EH (cell line): ENCODE measurements at places on chromosomes 4 and X.
A peak's percentile ranks its signal among the peaks of the same experiment; 100 is the strongest.

DNA sequence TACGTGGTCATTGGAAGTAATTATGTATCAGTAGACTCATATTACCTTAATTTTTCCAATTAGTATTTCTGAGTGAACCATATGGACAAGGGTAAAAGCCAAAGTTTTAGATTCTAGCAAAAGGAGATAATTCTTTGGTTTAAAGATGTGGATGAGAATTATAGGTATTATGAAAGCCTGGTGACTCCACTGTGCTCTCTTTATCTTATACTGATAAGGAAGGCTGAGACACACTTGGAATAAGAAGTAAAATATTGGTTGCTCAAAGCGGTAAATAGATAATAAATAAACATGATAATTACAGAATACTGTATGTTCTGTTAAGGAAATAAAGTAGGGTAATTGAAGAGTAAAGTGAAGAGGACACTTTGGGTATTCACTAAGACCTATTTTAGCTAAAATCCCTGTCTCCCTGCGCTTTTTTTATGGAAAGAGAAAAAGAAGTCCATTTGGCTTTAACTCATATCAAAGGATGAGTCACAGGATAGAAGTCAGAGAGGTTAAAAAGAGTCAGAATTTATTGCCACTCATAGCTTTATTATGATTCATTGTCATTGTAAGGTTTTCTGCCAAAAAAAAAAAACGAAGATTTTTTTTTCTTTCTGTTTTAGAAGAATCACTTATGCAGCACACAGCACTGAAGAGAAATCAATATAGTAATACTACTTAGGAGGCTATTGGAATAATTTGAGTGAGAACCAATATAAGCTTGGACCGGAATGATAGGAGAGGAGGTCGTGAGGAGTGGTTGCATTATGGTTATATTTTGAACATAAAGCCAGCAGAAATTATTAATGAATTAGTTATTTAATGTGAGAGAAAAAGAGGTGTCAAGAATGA lies 2463.1 kb downstream of the ARAP2 start:
- DNase-seq, result peak; percentile 82

GRCh38 chr4:110663206-110663605 lies 40.3 kb upstream of the PITX2 start:
- DNase-seq, result no peak

DNA sequence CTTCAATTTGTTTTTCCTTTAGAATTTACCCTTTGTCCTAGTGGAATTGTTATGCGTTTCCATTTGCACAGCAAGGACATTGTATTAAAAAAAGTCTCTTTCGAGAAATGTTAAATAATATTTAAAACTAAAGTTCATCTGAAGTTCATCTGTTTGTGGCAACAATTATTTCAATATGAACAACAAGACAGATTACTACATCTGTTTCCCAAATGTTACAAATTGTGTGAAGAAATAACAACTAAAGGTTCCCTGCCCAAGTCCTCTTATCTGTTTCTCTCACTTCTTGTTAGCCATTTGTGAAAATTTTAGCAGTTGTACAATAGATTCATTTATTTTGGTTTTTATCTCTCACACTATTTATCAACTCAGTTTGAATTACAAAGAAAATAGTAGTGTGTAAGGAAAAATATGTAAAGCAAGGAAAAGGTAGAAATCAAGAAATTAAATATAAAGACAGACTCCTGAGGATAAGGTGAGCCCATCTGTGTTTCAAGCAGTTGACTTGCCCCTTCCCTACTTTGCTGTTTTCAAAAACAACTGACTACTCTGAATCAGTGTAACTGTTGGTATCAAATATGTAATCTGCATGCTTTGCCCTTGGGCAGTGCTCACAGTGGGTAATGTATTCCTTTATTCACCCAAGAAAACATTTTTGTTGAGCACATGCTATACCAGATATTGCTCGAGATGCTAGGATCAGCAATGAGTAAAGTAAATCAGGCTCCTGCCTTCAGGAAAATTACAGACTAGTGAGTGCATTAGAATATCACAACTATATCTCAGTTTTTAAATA lies 118.9 kb upstream of the PCDH7 start:
- DNase-seq, result no peak

- DNase-seq, result no peak
These were observed 15.5 kb upstream of the GPM6A start for GRCh38 chr4:175827516-175827915.

- DNase-seq, result peak; percentile 4
These were observed 440.9 kb downstream of the MID1IP1 start for GRCh38 chrX:39242187-39242586.

DNA sequence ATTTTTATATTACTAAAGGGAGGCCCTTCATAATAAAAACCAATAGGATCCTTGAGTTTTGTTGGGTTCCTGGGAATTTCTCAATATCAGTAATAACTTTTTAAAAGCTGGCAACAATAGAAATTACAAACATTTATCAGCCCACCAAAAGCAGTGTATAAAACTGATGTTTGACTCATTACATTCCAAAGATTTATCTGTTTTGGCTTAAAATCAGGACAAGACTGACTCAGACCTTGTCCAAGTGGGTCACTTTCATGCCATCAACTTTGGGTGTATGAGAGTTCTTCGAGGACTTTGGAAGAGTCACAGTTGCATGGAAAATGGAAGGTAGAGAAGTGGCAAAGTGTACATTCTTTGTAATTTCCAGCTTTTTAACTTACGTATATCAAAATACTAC lies 102.8 kb downstream of the FRMPD4 start:
- peak; percentile 67 for DNase-seq
